Stimulated activated CD4-positive, alpha-beta T cell treated with anti-CD3 and anti-CD28 coated beads, Interleukin-15, amount 100 ng/mL, for 1 hour (primary cell): ENCODE measurements at places on chromosomes 12 and 14.

- DNase-seq = no peak
Observed at GRCh38 chr12:99455350-99456035, 192.1 kb upstream of the GARIN6 start.

- DNase-seq = no peak
Observed at GRCh38 chr14:49971156-49972130, 78.6 kb downstream of the ARF6 start.

DNA sequence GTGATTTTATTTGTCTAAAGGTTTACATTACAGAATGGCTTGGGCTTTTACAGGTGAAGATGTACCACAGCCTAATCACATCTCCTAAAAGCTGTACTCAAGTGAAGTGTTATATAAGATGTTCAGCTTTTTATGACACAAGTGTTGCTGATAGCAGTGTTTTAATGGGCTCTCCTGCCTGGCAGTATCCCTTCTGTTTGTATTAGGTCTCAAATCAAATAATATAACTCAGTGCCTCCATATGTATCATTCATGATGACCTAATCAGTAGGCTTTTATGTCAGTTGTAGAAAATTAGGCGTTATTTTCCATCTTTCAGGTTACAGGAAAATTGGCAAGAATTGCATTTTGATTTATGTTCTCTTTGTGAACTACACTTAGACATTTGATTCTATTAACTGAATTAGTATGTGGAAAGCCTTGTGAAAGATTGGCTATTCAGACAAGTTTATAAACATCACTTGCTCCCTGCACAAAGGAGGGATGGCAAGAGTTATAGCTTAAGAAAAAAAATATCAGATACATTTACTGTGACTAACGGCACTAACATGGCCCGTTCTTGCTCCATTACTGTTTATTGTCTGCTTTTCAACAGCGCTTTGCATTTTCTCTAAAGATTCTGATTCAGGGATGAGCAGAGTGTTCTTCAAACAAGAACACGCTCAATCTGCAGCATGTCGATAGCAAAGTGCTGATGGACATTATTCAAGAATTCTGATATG is 143.7 kb upstream of the DIO2 start:
- DNase-seq = no peak

DNA sequence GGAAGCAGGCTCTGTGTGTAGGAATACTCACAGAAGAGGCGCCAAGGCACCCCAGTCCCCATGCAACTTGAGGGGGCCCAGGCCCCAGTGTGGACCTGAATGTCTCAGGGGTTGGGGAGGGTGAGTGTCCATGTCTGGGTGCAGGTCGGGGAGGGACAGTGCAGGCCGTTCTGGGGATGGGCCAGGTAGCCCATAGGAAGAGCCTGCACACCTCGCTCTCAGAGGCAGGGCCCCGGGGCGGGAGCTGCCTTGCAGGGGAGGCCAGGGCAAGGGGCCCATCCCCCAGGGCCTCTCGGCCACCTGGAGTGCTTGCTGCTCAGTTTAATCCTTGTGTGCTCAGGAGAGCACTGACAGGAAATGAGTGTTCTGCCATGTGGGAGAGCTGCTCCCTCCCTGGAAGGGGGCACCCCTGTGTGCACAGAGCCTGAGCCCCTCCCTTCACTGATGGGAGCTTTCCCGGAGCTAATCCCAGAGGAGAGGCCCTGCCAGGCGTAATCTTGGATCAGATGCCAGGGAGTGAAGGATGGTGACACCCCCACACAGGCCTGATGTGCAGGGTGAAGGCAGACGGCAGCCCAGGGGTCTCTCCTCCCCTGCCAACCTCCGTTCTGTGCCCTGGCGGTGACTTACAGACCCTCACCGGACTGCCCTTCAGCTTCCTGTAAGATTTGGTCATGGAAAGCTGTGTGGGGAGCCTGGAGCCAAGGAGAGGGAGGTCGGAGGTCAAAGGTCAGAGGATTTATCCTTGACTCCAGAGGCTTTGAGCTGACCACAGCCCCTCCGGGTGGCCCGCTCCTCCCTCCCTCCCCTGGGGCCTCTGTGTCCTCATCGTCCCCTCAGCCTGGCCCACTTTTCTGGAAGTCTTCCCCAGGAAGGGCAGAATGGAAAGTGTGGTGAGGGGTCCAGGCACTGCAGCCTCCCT is 24.4 kb upstream of the FBRSL1 start:
- DNase-seq = no peak

DNA sequence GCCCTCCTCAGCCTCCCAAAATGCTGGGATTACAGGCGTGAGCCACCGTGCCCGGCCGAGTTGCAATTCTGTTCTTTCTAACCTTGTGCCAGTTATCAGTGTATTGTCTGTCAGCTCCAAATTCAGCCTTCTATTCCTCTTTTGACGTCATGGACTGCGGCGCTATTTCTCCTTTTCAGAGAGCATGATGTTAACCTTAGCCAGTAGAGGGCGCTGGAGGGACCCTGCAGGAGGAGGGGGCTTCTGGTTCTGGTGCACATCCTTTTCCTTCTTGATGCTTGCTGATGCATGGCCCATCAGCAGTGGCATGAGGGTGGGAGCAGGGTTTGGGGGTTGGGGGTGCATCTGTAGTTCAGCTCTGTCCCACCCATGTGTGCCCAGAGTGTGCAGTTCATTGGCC is 179.3 kb upstream of the RMST start:
- no peak for DNase-seq

DNA sequence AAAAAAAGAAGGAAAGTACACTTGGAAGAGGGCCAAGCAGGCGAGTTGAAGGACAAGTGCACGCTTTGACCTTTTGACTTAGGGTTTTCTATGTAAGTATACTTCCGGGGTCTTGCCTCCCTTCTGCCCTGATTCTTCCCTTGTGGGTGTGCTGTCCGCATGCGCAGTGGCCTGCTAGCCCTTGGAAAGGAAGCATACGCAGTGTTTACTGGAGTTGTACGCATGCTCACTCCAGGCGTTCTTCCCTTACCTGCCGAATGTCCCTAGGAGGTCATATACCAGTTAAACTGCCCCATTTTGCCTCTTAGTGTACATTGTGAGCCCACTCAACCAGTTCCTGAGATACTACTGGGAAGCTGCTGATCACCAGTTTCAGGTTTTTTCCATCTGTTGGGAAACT is 15.7 kb upstream of the DDHD1 start:
- no peak for DNase-seq

DNA sequence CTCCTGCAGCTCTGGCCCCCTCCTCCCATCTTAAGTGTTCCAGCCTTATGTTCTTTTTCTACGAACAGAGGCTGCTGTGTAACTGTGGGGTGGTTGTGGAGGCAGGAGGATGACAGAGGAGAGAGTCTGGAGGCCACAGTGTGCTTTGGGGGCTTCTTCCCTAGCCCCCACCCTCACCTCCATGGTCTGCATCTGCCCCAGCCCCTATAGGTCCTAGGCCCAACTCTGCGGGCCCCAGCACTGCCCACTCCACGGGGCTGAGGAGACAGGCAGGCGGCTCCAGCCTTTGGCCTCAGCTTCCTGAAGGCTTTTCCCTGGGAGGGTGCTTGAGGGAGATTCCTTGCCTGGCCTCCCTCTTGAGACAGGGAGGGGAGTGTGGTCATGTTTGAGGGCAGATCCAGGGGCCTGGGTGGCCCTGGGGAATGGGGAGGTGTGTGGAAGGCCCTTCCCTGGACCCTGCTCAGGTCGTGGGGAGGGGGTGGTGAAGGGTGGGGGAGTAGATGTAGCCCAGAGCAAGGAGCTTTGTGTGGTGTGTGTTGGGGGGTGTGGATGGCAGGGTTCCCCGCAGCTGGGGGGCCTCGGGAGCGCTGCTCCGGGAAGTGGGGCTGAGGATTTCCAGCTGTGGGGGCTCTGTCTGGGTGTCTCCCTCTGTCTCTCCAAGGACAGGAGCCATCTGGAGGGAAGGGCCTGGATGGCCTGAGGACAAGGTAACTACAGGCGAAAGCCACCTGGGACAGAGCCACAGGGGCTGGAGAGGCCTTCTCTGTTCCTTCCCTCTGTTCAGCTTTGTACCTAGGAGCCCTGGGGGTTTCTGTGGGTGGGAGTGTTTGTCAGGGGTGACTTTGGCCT is 1.1 kb downstream of the SMIM41 start:
- no peak for DNase-seq

DNA sequence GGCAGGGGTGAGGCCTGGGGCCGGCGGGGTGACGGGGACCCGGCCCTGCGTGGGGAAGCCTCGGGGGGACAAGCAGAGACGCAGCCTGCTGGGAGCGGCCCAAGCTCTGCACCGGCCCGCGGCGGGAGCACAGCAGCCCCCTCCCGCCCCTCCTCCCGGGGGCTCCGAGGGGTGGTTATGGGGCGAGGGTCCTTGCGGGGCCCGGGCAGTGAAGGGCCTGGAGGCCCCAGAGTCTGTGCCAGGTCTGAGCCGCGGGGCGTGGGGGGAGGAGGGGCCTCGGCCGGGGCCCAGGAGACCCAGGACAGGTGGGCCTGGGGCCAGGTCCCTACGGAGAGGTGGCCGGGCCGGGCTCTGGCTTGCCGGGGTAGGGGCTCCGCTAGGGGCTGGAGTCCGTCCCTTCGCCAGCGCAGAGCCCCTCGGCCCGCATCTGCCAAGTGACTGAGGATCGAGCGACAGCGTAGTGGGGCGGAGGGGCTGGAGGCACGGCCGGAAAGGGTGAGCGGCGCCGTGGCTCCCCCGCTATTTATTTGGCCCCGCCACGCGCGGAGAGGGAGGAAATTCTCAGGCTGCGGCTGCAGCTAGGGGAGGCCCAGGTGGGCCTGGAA is 495 bp downstream of the TMEM121 start:
- DNase-seq = no peak

DNA sequence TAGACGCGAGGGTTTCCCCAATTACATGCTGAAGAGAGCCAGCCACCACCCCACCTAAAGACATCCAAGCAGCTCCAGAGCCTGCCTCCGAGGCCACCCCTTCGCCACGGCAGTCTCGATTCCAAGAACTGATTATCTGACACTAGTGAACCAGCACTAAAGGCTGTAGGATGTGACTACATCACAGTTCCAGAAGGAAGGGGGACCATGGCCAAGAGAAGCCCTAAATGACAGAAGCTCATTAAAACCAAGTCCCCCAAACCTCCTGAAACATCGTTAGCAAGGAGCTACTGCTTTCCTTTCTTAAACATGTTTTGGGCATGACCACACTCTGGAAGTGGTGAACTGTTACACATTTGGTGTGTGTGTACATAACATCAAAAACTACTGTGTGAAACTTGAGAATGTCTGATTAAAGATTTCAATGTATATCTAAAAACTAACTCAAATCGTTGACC is 88.2 kb downstream of the DUSP16 start:
- no peak for DNase-seq

DNA sequence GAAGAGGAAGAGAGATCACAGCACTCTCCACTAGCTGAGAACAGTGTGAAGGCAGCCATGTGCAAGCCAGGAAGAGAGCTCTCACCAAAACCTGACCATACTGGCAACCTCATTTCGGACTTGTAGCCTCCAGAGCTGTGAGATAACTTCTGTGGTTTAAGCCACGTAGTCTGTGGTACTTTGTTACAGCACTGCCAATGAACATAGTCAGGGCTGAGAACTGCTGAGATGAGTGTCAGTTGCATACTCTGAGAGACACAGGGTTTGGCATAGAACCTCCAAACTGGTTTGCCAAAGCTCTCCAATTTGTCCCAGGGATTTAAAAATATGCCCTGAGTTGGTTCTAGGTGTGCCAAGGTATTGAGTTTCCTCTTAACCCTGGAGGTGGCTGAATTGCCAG is 218.6 kb downstream of the ATP23 start:
- no peak for DNase-seq

GRCh38 chr14:31699809-31700208 is 138.6 kb downstream of the NUBPL start:
- DNase-seq = no peak

DNA sequence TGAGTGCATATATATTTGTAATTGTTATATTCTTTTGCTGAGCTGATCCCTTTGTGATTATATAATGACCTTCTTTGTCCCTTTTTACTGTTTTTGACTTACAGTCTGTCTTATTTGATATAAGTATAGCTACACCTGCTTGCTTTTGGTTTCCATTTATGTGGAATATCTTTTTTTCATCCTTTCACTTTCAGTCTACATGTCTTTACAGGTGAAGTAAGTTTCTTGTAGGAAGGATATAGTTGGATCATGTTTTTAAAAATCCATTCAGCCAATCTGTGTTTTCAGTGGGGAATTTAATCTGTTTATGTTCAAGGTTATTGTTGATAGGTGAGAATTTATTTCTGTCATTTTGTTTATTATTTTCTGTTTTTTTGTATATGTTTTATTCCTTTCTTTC is 12.1 kb downstream of the GZMH start:
- DNase-seq = no peak

DNA sequence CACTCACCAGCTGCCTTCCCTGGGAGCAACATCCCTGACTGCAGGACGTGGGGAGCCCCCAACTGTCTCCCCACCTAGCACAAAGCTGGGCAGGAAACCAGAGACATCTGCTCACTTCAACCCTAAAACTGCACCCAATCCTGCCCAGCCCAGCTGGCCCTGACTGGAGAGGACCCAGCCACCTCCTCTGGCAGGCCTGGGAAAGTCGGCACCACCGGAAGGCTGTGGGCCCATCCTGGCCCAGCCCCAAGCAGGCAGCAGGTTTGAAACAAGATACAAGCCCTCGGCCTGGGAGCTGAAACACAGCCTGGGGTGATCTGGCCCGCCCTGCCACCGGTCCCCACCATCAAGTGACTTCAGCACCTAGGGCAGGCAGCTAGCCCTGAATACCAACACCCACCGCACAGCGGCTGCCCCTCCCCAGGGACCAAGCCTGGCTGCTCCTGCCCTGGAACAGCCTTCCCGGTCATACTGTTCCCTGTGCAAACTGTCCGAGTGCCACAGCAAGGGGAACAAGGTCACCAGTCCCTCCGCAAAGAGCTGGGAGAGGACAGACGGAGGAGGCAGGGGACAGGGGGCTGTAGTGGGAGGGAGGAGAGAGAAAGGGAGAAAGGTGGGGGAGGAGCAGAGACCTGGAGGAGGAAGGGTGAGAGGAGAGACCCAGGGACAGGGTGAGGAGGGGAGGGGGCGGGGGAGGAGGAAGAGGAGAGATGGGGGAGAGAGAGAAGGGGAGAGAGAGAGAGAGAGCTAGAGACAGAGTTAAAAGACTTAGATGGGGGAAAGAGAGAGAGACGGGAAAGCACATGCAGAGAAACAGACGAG is 115.7 kb downstream of the RFLNA start:
- DNase-seq = no peak

DNA sequence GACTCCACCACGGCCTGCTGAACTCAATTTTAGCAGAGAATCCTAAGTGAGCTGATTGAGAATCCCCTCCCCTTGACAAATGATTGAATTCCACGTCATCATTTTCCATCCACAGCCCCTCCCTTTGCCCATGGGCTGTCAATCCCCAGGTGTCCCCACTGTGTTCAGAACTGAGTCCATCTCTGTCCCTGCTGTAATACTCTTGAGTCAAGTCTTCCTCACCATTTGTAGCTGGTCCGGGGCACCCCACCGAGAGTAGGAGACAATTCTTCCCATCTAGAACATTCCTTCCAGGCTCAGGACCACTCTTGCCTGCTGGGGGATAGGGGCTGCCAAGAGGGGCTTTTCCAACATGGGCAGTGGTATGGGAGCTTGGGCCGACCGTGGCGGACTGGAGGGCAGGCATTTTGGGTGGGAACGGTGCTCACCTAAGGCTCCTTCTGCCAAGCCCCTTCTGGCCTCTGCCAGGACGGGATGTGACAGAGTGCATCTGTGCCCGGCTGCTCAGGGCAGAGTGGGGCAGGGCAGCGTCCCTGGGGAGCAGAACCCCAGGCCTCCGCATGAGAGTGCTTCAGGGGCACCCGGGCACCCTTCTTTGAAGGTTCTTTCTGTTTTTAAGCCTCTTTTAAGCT is 218.1 kb upstream of the RTL1 start:
- DNase-seq = no peak
